NCI-H2081 treated with DMSO at 0.1 percent for 48 hours (cell line): ENCODE measurements at places on chromosomes 4 and X.

DNA sequence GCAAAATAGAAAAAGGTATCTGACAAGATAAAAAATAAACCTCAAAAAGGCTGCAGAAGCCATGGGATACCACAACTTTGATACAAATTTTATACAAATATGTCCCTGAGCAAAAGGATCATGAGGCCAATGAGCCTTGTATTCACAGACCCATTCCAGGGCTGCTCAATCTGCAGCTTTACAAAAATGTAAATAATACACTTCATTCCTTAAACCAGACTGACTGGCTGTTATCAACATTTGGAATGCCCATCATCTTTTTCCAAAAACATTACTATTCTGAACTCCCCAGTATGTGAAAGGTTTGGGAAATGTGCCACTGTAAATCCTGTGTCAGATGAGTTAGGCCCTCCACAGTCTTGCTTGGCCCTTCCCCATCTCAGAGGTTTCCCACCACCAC lies 25.5 kb downstream of the SCARB2 start:
- DNase-seq: no peak

DNA sequence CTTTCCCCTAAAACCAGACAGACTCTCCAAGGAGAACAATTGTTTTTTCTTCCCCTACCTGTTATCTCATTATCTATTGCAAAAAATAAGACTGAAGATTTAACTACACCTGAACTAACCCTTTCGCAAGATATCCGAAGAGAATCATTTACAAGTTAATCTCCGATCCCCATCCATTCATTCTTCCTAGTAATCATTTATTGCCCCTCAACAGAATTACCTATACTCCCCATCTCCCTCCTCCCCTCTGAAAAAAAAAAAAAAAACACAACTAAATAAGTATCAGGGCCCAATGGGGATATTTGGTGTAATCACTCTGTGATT lies 28.9 kb upstream of the AP1S2 start:
- no peak for DNase-seq

GRCh38 chr4:27714073-27714472 lies 853.4 kb downstream of the STIM2 start:
- DNase-seq: no peak

- DNase-seq: no peak
Measured at GRCh38 chr4:121397941-121398601, 17.3 kb upstream of the QRFPR start.

- no peak for DNase-seq
Measured at GRCh38 chr4:3036131-3036952, 38.0 kb downstream of the HTT-AS start.

- no peak for DNase-seq
Measured at GRCh38 chrX:70289168-70289792, 447 bp downstream of the PDZD11 start.

DNA sequence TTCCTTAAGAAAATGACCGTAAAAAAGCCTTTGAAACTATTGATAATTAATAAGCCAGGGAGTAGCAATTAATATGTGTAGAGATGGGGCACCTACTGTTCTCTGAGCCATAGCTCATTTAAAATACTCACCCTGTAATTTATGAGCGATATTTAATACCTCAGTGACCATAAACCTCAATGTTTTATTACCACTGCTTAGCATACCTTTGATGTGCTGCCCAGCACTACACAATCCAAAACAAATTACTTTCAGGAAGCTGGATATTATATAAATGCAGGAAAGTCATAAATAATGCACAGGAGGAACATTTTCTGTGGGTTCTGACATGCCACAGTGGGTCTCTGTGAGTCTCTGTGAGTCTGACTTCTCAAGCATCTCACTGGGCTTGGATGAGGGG lies 166.1 kb upstream of the RPL34 start:
- no peak for DNase-seq

DNA sequence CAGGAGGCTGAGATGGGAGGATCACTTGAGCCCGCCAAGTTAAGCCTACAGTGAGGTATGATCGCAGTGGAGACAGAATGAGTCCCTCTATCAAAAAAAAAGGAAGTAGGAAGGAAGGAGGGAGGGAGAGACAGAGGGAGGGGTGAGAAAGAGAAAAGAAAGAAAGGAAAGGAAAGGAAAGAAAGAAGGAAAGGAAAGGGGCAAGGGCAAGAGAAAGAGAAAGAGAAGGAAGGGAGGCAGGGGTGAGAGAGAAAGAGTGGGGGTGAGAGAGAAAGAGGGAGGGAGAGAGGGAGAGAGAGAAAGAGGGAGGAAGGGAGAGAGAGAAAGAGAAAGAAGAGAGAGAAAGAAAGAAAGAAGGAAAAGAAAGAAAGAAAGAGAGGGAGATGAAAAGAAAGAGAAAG lies 13.2 kb downstream of the ELF2 start:
- DNase-seq: no peak

- DNase-seq: no peak
Measured at GRCh38 chrX:72110876-72111708, 20.6 kb downstream of the RTL5 start.

DNA sequence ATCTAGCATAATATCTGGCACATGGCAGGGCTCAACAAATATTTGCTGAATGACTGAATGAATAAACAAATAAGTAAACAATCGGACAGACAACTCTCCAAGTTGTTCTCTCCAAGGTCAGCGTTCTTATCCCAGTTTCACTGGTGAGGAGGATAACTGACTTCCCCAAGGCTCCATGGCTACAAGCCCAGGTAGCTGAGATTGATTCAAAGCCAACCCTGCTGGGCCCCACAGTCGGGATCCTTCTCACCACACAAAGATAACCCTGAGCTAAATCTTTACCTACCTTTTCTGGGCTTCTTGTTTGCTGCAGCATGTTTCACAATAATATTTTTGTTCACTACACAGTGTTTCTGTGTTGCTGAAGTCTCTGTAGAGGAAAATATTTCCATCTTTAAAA lies 54.9 kb downstream of the USP46 start:
- no peak for DNase-seq

DNA sequence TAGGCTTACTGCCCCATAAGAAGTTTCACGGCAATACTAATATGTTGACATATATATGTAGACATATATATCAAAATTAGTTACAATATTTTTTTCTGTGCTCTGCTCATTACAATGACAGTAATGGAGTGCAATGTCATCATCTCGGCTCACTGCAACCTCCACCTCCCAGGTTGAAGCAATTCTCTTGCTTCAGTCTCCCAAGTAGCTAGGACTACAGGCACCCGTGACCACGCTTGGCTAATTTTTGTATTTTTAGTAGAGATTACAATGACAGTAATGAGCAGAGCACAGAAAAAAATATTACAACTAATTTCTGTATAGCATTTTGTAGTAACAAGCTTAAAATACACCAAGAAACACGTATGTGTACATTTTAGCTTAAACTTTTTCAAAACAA lies 7.6 kb downstream of the EIF4E start:
- no peak for DNase-seq

- no peak for DNase-seq
Measured at GRCh38 chr4:134154097-134154496, 47.5 kb downstream of the PABPC4L start.

- peak; percentile 78 for DNase-seq
Measured at GRCh38 chr4:183960046-183960420, 54.9 kb downstream of the STOX2 start.

DNA sequence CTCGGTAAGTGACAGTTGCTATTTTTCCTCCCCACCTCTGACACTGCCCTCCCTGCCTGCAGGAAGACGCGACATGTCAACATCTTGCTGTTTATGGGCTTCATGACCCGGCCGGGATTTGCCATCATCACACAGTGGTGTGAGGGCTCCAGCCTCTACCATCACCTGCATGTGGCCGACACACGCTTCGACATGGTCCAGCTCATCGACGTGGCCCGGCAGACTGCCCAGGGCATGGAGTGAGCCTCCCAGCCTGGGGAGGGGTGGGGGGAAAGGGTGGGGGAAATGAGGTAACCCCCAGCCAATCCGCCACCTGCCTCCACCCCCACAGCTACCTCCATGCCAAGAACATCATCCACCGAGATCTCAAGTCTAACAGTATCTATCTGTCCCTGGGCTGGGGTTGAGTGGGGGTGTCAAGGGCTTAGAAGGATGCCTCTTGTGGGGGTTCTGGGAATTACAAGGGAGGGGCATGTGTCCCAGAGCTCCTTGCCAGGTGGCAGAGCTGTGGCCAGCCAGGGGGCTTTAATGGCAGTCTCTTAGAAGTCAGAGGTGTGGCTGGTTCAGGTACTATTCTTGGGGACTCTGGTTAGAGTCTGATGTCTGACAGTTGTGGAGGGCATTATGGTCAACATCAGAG lies 7.8 kb downstream of the ARAF start:
- no peak for DNase-seq

- DNase-seq: no peak
Measured at GRCh38 chrX:131801066-131801465, 222.0 kb upstream of the STK26 start.

DNA sequence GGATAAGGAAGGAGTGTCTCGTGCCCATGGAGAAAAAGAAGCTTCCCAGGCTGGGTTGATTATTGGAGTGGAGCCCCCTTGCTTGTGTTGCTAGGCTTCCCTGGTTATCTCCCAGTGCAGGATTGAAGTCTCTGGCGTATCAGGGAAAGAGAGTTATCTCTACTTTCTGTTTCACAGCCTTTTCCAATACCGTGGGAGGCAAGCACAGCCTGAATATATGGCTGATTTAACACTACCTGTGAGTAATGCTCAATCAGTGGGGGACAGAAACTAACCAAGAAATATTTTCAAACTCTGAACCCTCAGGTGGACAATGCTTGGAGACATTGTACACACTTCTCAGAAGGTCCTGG lies 65.2 kb downstream of the SERPINA7 start:
- DNase-seq: no peak

GRCh38 chr4:74934016-74934831 lies 1.3 kb downstream of the PARM1 start:
- no peak for DNase-seq

- DNase-seq: no peak
Measured at GRCh38 chrX:132266583-132267355, 47.5 kb upstream of the RAP2C start.

GRCh38 chr4:2433609-2434350 lies 15.0 kb downstream of the CFAP99 start:
- DNase-seq: no peak

DNA sequence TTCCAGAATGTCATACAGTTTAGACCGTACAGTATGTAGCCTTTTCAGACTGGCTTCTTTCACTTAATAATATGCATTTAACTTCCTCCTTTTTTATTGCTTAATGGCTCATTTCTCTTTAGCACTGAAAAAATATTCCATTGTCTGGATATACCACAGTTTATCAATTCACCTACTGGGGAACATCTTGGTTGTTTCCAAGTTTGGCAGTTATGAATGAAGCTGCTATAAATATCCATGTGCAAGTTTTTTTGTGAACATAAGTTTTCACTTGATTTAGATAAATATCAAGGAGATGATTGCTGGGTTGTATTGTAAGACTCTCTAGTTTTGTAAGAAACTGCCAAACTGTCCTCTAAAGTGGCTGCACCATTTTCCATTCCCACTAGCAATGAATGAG lies 375.5 kb downstream of the PCDH18 start:
- no peak for DNase-seq

DNA sequence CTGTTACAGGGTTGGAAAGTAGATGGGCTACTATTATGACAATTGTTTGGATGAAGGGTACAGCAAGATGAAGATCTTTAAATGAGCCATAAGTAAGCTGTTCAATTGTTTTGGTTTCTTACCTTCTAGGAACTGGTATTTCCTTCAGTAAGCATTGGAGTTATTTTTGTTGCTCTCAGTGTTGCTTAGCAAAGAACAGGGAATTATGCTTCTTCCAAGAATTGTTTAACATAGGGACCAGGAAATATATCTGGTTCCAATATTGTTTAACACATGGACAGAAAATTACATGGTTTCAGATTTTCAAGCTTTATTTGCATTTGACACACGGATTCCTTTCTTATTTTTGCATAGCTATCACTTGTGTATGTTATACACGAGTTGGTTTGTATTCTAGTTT lies 1999.0 kb downstream of the ARAP2 start:
- no peak for DNase-seq

DNA sequence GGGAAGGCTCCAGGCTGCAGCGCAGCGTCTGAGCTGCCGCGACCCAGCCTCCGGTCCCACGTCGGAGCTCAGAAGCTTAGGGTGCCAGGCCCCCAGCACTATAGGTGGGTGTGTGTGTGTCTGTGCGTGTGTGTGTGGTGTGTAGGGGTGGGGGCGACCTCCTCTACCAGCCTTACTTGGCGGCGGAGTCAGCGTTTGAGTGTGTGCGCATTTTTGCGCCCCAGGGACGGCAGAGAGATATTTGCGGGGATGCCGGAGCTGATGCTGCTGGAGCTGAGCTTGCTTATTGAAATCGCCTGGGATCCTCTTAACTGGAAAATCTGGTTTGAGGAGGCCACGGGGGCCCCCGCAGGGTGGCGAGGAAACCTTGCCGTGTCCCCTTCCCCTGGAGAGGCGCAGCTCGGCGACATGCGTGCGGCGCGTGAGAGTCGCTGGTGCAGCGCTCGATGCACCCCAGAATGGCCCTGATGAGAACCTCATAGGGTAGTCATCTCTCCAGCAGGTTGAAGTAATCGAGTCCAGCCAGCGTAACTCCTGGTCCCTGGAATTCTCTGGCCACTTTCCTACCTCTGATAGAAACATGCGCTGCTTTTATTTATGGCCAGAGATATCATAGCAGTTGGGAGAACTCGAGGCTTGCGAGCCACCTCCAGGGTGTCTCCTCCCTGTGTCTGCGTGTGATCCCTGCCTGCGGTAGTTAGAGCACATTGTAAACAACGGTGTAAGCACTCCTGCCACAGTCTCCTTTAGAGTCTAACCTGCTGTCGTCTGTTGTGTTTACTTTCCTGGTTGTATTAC lies 2.7 kb downstream of the ADGRL3 start:
- peak; percentile 38 for DNase-seq

DNA sequence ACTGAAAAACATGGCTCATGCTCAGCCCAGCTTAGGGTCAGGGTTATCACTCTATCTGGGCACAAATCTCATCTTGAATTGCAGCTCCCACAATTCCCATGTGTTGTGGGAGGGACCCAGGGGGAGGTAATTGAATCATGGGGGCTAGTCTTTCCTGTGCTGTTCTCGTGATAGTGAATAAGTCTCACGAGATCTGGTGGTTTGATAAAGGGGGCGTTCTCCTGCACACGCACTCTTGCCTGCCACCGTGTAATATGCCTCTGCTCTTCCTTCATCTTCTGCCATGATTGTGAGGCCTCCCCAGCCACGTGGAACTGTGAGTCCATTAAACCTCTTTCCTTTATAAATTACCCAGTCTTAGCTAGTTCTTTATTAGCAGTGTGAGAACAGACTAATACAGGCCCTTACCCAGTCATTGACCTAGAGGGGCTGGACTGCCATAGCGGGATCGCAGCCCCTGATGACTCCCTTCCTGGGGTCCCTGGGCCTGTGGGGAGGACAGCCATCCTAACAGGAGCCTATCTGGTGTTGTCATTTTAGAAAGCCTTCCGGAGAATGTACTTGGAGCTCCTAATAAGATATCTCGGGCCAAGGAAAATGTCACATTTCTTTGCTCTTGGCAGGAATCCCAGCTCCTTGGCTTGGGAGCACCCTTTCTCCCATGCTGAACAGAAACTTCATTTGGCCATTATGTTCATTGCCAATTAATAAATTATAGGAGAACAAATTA lies 112.6 kb downstream of the PHKA2 start:
- DNase-seq: no peak

- no peak for DNase-seq
Measured at GRCh38 chr4:175998782-175999181, 66.9 kb upstream of the WDR17 start.

- DNase-seq: no peak
Measured at GRCh38 chr4:31545330-31545729, 825.2 kb downstream of the PCDH7 start.
